Omental fat pad (tissue), 4 donors: ENCODE measurements at places on chromosomes 1 and 21. TPM values are rescaled to one million over a fixed set of nuclear protein-coding genes. Genes with fewer than 3 reads are reported as not detected.
A peak's percentile ranks its signal among the peaks of the same experiment; 100 is the strongest.

DNA sequence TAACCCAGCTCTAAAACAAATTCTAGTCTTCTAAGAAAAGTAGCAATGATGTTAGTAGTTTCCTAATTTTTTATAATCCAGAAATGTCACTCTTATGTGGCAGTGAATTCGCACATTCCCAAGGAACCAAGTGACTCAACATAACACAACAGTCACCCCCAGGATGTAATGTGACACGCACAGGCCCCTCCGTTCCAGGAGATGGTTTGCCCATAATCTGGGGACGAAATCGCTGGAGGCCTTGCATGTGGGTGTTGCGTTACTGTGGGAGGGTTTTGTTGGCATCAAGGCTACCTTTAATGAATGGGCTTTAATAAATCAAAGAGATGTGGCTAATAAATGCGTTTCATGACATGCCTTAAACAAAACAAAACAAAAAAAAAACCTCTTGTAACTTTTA is 50.9 kb downstream of the EVA1C start:
- no peak for DNase-seq

DNA sequence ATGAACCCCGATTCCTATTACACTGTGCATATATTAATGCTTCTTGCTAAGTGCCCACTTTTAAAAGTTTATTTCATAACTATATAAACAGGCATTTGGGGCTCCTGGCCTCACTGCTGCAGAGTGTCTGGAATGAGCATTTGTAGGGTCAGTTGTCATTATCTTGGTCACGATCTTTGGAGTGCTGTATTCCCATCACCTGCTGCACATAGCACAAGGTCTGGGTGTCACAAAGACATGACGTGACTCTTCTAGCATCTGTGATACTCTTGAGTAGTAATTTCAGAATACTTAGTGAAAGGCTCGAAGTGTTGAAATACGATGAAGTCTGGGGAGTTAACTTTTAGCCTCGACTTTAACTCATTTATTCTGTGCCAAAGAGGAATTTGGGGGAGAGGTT is 186.4 kb downstream of the FMN2 start:
- no peak for DNase-seq

DNA sequence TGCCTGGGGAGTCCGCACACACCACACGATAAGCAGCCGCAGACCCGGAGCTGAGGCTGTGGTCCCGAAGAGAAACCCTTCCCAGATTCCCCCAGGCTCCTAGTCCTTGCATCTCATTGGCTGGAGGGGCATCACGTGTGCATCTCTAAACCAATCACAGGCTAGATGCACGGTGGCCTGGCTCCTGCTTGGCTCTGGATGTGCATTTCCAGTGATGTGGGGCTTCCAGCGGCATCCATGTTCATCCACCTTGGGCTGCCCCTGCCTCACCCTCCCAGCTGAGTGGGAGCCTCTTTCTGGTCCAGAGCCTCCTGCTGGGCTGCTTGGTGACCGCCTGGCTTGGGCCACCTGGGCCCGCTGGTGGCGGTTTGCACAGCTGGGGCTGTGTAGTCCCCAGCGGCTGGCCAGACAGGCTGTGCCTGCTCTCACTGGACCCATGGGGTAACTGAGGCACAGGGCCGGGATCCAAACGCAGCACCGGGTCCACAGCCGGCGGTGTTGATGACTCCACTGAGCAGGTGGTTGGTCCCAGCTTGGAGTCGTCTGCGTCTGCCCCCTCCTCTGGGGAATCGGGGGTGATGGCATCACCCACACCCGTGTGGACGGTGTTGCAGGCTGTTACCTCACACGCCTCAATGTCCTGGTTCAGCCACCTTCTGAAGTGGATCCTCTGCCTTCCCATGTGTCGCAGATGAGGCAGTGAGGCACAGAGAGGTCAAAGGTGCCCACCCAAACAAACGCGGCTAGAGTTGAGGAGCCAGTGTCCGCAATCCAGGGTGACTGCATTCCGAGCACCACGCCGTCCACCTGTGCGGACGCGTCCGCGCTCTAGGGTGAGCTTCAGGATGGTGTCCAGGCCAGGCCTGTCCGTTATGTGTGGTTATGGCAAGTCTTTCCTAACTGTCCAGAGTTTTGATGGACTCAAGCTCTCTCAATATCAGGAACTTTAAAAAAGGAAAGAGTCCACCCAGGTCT is 41.3 kb downstream of the COL6A1 start:
- DNase-seq = no peak

GRCh38 chr1:118151312-118151937 is 33.6 kb downstream of the SPAG17 start:
- DNase-seq = peak; percentile 55

DNA sequence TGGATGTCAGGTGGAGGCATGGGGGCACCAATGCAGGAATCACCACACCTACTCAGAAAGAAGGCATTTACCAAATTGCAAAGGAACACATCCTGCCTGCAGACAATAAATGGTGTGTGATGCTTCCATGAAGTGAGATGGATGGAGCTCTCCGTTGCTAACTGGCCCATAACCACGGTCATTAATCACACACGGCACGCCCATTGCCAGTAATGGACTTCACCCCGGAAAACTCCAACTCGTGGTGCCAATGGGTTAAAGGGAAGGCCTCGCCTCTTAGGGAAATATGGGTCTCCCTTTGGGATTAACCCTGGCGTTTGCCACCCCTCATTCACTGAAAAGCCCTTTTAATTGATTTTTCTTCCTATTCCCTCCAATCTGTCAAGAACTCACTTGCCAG is 443.1 kb upstream of the DAB1 start:
- DNase-seq = no peak

- peak; percentile 40 for DNase-seq
Measured at GRCh38 chr1:81670286-81670685, 130.4 kb upstream of the ADGRL2 start.

GRCh38 chr21:42495765-42496119 is 282 bp downstream of the RSPH1 start:
- DNase-seq = no peak

DNA sequence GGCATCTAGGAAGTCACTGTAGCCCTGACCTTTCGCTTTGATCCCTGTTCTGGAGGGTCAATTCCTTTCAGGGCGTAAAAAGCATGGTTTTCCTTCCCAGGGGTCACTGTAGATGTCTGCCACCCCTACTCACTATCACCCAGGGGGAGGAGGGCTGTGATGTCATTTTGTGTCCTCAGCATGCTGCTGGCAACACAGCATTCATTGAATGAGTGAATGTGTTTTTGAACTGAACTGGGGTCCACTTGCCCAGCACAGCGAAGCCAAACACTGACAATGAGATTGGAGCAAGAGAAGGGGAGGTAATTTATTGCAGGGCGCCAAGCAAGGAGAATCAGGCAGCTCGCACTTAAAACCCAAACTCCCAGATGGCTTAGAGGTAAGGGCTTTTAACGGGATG is 78.2 kb upstream of the PGBD5 start:
- no peak for DNase-seq

GRCh38 chr1:183139281-183139942 is 46.7 kb upstream of the LAMC2 start:
- DNase-seq = no peak

- no peak for DNase-seq
Measured at GRCh38 chr1:239418681-239419080, 32.3 kb downstream of the CHRM3 start.

GRCh38 chr1:100478816-100479215 is 59.1 kb upstream of the GPR88 start:
- no peak for DNase-seq

GRCh38 chr1:910881-911721 is 12.6 kb upstream of the SAMD11 start:
- DNase-seq = peak; percentile 22

DNA sequence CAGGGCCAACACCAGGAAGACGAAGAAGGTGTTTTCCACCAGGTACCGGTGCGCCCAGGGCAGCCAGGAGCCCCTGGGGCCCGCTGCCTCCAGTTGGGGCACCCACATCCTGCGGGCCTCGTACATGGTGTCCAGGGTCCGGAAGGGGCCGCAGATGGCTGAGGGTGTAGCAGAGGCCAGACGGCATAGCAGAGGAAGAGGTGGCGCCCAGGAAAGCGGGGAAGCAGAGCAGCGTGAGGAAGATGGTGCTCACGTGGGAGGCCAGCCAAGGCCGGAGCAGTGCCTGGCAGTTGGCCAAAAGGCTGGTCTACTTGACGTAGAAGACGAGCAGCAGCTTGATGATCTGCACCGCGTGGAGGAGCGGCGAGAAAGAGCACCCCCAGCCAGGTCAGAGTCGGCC is 40.4 kb downstream of the ZNF691 start:
- DNase-seq = no peak

DNA sequence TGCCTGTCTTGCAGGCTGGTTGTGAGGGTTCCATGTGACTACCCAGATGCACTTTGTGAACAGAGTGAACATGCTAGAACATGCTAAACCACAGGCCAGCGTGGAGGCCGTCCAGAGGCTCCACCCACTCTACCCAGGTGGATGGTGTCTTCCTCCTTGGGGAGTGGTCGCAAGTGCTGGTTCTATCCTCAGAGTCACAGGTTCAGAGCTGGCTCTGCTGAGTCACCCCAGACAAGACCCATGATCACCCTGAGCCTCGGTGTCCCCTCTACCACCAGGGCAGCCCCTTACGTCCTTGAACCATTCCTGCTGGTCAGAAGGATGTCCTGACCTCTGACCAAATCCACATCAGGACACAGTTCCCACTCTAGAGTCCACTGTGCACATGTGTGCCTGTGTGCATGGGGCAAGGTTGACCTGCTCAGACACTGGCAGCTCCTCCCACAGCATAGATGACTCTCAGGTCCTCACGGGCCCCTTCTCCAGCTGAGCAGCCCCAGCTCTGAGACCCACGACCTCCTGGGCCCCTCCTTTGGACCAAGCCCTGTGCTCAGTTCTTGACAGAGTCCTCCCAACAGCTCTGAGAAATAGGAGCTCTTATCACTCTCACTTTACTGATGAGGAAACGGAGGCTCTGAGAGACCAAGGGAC is 391.8 kb downstream of the MATN1 start:
- no peak for DNase-seq

DNA sequence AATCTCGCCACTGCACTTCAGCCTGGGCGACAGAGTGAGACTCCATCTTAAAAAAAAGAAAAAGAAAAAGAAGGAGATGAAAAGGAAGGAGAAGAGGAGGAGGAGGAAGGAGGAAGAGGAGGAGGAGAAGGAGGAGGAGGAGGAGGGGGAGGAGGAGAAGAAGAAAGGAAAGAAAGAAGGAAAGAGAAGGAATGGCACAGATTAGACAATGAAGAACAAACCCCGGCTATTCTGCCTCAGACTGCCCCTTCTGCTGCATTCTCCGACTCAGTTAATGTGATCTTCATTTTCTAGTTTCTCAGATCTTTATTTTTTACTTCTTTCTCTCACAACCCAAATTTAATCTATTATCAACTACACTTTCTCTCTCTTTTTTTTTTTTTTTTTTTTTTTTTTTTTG is 40.1 kb upstream of the PTGFRN start:
- no peak for DNase-seq

DNA sequence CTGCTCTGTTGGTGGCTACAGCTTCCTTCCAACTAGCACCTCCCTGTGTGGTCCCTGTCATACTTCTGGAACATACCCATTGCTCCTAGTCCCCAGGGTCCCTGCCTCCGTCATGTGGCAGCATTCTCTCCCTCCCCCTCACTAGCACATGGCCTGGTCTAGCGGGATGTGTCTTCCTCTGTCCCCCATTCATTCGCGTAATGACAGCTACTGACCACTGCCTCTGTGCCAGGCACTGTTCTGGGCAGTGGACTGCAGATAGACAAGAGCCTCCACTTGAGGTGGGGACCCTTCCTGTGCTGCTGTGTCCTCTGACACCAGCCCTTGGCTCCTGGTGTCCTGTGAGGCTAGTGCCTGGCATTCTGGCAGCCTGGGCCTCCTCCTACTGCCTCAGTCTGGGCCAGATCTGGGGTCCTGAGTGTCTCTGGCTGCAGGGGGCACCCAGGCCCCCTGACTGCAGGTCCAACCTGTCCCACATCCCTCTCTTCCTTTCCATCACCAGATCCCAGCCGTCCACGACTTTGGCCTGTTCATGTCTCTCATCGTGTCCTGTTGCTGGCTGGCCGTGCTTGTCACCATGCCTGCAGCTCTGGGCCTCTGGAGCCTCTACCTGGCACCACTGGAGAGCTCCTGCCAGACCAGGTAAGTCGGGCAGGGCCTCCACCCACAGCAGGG is 38.1 kb downstream of the DISP3 start:
- no peak for DNase-seq

GRCh38 chr1:229669333-229669732 is 43.3 kb downstream of the URB2 start:
- no peak for DNase-seq

DNA sequence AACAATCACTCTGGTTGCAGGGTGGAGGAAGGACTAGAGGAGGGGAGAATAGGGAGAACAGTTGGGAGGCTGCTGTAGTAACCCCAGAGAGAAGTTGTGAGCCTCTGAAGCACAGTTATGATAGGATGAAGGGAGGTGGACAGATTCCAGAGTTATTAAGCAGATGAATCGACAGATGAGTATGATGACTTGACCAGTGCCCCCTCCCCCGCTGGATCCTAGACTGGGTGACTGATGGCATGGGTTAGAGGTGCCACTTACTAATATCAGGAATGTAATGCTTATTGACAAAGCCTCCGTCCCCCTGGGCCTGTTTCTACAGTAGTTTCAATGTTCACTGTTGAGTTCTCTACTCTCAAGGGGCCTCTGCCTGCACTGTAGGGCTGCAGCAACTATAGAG is 14.0 kb upstream of the TIPRL start:
- DNase-seq = no peak

GRCh38 chr1:203871114-203871880 is 9.9 kb downstream of the SNRPE start:
- no peak for DNase-seq

DNA sequence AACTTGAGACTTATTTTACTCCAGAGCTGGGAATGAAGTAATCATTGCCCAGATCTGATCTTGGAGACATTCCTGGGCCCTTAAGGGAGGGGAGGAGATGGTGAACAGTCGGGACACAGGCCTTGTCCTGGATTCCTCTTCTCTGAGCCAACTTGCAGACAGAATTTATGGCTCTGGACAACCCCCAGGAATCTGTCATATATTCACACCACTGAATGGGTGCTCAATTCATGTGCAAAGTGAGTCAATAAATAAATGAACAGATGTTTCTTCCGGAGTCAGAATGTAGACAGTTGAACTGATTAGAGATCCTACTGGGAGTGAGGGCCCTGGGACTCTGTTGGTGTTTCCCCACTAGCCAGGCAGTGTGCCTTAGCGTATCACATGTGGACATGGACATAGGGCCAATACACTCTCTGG is 2.6 kb downstream of the TUFT1 start:
- DNase-seq = no peak

GRCh38 chr1:219772265-219773036 is 155.9 kb downstream of the SLC30A10 start:
- DNase-seq = no peak

GRCh38 chr1:64263335-64263734 is 59.9 kb downstream of the UBE2U start:
- no peak for DNase-seq

- no peak for DNase-seq
Measured at GRCh38 chr1:46723901-46724300, 5.0 kb upstream of the EFCAB14 start.

- DNase-seq = no peak
Measured at GRCh38 chr1:178030467-178030866, 60.6 kb upstream of the SEC16B start.

GRCh38 chr1:163337631-163338030 is 15.9 kb downstream of the NUF2 start:
- DNase-seq = no peak

- DNase-seq = no peak
Measured at GRCh38 chr1:62810420-62811274, 26.7 kb downstream of the ATG4C start.

Gene MPZ
- total RNA-seq = 9.0 TPM

Gene PMF1
- total RNA-seq = 74.8 TPM

Gene RAB13
- 77.0 TPM for total RNA-seq

Gene CD164L2
- not detected for total RNA-seq

Gene TTC24
- not detected for total RNA-seq

Gene BARHL2
- total RNA-seq = not detected

Gene KANK4
- 2.7 TPM for total RNA-seq

Gene SLC44A5
- 0.25 TPM for total RNA-seq
